ENCODE measurements at places on chromosomes 5 and 9.

GRCh38 chr5:174427304-174427703 lies 297.1 kb upstream of the MSX2 start:
- DNase-seq = no peak

- DNase-seq = no peak
Observed at GRCh38 chr5:135481387-135481786, 29.2 kb upstream of the TIFAB start.

- DNase-seq = no peak
Observed at GRCh38 chr5:158212237-158212636, 353.3 kb upstream of the CLINT1 start.

- DNase-seq = peak; percentile 70
Observed at GRCh38 chr9:110152704-110153374, 55.1 kb downstream of the C9orf152 start.

DNA sequence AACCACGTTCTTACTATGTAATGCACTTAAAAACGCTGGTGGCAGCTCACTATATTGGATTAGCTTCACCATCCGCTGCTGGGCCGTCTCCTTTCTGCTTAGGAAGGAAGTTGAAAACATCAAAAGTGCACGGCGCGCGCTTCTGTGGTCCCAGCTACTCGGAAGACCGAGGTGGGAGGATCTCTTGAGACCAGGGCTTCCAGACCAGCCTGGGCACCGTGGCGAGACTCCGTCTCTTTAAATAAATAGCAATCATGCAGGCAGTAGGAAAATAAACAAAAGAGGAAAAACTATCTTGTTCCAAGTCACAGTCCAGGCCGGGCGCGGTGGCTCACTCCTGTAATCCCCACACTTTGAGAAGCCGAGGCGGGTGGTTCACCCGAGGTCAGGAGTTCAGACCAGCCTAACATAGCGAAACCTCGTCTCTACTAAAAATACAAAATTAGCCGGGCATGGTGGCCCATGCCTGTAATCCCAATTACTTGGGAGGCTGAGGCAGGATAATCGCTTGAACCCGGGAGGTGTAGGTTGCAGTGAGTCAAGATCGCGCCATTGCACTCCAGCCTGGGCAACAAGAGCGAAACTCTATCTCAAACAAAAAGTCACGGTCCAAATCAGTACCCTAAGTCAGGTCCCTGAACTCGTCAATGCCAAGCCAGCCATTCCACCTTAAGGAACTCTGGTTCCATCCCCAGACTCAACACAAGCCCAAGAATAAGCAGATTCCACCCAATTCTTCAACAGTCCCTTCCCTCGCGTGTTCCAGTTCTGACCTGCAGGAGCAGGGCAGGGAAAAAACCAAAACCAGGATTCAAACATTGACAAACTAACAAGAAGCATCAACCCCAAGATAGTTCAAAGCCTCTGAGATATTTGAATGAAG lies 1.0 kb upstream of the GOLGA1 start:
- peak; percentile 50 for DNase-seq

DNA sequence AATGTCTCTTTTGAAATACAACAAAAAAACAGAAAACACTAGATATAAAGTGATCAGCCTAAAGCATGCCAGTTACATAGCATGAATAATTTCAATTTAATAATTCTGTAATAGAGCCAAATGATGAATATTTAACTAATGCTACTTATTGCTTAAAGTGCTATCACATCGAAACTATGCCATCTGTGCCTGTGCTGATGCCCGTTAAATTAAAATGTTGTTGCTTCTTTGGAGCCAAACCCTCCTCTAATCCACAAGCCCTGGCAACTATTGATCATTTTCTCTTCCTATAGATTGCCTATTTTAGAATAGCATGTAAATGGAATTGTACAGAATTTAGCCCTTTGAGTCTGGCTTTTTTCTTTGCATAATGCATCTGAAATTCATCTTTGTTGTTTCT lies 356.2 kb downstream of the CHSY3 start:
- no peak for DNase-seq

DNA sequence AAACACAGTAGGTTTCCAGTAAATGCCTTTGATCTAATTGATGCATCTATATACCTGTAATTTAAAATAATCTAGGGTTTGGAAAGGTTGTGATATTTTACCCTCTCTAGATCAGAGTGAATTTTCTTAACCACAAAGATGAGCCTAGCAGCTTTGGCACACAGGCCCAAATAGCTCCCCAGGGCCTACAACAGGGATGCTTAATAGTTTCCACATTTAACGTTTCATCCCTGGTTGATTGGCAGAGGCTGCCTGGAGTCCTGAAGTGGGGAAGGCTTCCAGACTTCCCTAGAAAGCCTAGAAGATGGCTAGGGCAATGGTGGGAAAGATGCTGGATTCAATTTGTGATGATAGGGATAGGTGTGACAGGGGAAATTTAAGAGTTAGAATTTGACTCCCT lies 206.6 kb downstream of the NSG2 start:
- no peak for DNase-seq

GRCh38 chr9:113598883-113599282 lies 135.4 kb downstream of the RGS3 start:
- DNase-seq = no peak

- no peak for DNase-seq
Observed at GRCh38 chr5:180599590-180599914, 8.3 kb upstream of the SCGB3A1 start.

DNA sequence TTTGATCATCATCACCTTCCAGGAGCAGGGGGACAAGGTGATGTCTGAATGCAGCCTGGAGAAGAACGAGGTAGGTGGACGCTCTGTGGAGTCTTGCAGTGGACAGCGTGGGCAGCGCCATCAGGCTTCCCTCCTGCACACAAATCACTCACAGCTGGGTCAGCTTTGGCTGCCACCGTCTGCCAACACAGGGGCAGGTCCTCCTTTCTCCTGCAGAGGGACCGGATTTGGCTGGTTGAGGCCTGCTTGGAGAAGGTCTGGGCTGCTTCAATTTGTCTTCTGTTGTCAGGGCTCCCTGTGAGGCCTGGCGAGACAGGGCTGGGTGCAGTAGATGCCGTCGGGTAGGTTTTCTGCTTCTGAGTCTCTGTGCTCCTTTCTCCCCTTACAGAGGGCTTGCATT lies 180.6 kb downstream of the CACNA1B start:
- DNase-seq = no peak

GRCh38 chr9:101582553-101582952 lies 12.2 kb downstream of the PPP3R2 start:
- peak; percentile 90 for DNase-seq

DNA sequence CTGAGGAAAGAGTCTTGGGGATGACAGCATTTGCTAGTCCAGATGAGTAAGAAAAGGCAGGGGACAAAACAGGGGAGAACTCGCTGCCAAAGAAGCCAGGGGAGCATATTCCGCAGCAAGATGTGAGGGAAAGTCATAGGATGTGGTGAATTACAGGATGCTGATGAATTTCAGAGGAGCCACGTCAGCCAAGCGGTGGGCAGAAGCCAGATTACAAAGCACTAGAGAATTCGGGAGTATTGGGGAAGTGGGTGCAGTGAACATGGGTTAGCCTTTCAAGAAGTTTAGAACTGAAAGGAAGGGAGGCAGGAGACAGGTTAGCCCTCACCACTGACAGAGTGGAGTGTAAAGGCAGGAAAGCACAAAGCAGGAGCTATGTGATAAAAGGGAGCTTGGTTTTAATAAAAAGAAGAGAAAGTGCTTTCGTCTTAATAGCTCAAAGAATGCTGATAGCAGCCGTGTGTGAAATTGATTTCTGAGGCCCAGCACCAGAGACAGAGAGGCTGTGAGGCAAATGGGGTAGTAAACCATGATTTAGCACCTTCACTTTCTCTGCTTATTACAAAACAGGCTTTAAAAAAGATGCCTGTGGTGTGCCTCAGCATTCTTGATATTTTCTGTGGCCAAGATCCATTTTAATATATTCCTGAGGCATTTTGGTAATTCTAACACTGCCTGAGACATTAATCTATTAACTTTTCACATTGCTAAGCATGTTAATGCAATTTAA lies 16.9 kb downstream of the ADAMTSL1 start:
- peak; percentile 100 for DNase-seq

DNA sequence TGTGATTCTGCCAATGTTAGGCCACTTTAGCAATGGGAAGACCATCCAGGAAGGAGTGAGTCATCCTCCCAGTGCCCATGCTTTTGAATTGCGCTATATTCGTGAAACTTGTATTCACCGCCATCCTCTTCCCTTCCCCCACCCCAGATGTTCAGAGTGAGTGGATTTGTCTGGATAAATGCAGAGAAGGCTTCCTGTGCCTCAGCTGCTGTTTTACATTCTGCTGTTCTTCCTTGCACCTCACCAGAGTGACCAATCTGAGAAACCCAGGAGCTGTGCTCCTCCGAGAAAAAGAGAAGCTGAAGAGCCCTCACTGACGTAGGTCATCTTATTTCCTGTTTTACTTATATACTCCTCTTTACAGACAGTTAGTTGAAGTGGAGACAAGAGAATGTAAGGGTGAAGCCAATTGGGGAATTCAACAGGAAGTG lies 24.6 kb upstream of the SVEP1 start:
- DNase-seq = peak; percentile 32

DNA sequence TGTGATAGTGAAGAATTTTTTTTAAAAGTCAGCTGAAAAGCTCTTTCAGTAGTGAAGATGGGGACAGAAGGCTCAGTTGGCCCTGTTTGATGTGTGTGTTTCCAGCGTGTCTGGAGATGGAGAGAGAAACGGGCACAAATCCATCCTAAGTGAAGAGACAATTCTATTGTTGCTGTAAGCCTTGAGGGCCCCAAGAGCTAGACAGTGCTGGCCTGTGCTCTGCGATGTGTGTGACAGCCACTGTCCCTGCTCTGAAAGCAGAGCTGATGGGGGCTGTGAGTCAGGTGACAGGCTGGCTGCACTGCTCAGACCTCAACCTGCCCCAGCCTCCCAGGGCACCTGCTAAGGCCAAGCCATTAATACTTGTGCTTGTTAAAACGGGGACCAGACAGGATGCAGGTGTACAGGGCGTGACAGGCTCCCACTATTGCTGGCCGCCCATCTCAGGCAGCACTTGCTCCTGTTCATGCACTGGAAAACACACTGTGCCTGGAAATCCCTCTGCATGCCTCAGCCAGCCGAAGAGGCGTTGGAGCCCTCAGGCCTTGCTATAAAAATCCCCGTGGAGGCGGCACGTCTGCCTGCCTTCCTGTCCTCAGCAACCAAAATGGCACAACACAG lies 44.6 kb upstream of the SEMA4D start:
- no peak for DNase-seq

DNA sequence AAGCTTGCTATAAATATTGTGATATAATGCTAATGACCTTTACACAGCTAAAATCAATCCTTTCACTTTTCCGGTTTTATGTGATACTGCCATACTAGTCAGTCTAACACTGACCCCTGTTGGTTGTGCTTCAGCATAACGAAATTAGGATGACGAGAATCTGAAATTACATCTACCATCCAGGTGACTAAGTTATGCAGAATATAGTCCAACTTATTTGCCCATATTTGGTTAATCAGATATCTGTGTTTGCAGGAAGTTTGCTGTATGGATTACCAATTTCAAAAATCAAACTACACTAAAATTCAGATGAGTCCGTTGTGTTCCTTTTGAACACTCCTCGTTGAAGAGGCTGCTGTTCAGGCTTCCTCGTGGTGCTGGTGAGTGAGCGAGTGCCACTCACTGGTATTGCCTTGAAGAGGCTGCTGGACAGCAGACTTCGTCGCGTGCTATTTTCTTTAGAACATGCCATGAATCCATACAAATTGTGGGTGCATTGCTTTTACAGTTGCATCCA lies 32.5 kb downstream of the TENT4A start:
- peak; percentile 57 for DNase-seq

DNA sequence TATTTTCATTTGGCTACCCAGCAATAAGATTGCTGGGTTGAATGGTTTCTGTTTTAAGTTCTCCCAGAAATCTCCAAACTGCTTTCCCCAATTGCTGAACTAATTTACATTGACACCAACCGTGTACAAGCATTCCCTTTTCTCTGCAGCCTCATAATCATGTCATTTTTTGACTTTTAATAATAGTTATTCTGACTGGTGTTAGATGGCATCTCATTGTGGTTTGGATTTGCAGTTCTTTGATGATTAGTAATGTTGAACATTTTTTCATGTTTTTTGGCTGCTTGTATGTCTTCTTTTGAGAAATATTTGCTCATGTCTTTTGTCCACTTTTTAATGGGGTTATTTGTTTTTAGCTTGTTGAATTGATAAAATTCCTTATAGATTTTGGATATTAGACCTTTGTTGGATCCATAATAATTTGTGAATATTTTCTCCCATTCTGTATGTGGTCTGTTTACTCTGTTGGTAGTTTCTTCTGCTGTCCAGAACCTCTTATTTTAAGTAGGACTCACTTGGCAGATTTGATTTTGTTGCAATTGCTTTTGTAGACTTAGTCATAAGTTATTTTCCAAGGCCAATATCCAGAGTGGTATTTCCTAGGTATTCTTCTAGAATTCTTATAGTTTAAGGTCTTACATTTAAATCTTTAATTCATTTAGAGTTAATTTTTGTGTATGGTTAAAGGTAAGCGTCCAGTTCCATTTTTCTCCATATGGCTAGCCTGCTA lies 793.7 kb downstream of the BRINP1 start:
- DNase-seq = peak; percentile 40

DNA sequence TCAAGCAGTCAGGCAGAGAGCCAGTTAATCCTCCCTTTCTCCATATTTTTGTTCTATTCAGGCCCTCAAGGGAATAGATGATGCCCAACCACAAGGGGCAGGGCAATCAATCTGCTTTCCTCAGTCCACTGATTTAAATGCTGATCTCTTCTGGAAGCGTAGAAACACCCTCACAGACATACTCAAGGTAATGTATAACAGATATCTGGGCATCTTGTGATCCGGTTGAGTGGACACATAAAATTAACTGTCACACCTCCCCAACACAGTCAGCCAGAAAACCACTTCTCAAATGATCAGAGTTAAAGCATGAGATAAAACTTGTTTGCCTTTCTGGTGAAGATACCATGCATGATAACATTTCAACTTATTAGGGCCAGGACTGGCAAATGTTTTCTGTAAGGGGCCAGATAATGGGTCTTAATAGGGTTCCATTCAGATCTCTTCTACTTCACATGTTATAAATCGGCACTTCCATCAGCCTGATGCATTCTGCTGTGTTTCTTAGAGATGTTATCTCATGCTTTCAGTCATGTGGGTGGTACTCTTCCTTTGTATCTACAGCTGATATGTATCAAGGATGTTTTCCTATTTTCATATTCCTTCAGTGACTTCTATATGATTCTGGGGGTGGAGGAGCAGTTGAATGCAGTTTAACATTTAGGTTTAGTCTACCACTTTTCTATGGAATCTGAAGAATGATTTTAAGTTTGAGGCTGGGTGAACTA lies 58.9 kb upstream of the CNTLN start:
- peak; percentile 11 for DNase-seq

DNA sequence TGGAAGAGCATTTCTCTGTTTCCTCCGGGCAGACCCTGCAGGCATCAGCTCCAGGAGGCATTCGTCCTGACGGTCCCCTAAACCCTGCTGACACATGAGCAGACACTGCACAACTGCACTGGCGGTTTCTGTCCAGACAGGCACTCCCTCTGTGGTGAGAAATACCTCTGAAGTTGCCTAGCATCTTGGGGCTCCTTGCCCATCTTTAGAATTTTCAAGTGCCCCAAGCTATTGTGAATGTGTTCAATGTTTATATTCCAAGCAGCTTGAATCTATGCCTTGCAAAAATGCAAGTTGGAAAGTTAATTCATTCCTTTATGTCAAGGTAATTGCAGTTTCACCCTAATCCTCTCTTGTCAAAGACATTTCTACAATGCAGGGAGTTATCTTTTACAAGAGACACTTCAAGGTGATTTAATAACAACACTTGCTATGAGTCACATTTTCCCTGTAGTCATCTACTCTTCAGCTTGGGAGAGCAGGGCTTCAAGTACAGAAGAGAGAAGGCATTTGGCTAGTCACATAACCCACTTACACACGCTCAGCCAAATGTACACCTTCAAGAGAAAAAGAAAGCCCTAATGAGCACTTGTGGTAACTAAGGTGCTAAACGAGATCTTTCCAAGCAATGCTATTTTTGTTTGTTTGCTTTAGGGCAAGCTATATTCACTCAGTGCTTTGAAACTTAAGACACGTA lies 302.5 kb downstream of the MLLT3 start:
- DNase-seq = peak; percentile 82
